ENCODE measurements at places on chromosomes 7 and 10.
A peak's percentile ranks its signal among the peaks of the same experiment; 100 is the strongest.

DNA sequence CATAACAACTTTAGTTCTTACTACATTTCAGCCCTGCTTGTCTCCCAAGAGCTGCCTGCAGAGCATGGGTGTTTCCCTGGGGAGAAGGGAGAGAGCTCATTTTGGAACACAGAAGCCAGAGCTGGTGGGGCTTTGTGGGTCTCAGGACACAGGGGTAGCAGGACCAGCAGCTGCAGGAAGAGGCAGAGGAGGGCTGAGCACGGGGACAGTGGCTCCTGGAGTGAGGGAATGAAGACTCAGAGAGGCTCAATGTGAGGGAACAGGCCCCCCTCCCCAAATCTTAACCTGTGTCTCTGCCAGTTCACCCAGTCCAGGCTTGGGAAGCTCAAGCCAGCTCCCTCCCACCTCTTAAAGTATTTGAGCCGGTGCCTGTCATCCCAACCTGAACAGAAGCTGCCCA is 50.0 kb downstream of the CHST3 start:
- DNase-seq, result no peak

DNA sequence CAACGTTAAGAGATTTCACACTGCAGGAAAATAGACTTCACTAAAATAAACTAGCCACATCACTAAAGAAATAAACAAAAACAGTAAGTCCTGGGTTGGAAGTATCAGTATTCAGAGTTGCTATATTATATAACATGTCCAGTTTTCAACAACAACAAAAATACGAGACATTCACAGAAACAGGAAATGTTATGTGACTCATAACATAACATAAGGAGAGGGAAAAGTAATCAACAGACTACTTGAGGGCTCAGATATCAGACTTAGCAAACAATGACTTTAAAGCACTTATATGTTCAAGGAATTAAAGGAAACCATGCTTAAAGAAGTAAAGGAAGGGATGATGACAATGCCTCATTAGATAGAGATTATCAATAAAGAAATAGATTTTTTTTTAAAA is 73.5 kb upstream of the MKLN1 start:
- no peak for DNase-seq

GRCh38 chr10:75616076-75616475 is 184.7 kb downstream of the LRMDA start:
- DNase-seq, result no peak

DNA sequence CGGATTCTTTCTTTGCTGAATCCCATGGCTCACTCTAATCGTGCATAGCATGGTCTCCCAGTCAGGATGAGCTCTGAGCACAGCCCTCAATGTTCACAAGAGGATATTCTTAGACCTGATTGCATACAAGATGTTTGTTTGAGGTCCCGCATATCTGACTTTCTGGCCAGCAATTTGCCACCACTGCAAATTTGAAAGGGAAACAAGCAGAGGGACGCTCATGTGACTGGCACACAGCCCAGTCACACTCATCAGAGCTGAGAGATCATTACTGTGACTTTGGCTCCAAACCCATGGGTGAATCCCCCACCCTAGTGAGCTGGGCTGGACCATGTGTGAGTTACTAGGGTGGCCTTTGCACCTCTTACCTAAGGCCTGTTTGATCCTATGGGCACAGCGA is 9.9 kb downstream of the TAS2R41 start:
- no peak for DNase-seq

GRCh38 chr10:6231146-6231545 is 28.4 kb downstream of the PFKFB3 start:
- DNase-seq, result no peak

- DNase-seq, result no peak
These were observed 56.0 kb upstream of the CHST15 start for GRCh38 chr10:124149189-124150042.

- no peak for DNase-seq
These were observed 145.7 kb downstream of the RNF216 start for GRCh38 chr7:5635461-5636445.

DNA sequence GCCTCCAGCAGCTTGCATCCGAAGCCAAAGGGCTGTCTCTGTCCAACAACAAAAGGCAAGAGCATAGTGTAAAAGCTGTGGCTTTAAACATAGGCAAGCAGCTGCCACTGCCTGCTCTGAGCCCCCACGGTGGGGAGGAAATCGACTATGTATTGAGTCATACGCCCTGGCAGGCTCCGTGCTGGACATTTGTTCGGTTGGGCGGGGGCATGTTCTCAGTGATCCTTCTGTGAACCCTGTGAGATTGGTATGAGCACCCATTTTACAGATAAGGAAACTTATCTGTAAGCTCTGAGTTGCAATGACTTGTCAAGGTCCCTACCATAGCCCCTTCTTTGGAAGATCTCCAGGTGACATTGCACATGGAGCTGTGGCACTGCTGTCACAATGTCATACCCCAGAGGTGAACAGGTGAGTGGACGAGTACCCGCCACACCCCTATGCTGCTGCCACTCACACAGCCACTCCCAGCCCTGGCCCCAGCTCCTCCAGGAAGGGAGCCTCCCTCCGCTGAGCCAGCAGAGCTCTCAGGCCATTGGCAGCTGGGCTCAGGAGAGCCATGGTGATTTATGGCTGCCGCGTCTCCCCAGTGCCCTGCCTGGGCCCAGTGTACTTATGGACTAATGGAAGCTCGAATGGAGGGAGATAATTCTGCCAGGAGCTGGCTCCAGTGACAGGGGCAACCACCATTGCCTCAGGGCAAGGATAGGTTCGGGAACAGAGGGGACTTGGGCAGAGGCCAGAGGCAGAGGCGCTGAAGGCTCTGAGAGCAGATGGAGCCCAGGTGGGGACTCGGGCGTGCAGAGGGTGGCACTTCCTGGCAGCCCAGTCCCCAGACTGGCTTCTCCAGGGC is 43.7 kb downstream of the UNC5B start:
- DNase-seq, result no peak

DNA sequence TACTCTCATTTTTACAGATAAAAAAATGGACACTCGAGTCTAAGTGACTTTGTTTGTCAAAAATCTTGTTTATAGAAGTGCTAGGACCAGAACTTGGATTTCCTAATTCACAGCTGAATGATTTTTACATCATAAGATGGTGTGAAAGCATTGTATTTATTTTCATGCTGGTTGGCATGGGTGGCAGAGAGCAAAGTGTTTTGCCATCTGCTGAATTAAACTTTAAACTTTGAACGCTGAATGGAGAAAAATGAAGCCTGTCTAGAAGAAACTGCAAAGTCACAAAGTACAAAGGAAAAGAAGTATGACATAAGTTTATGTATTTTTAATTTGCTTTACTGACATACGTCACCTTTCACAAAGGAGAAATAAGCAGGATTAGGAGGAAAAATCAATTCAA is 142.0 kb downstream of the NRBF2 start:
- no peak for DNase-seq

DNA sequence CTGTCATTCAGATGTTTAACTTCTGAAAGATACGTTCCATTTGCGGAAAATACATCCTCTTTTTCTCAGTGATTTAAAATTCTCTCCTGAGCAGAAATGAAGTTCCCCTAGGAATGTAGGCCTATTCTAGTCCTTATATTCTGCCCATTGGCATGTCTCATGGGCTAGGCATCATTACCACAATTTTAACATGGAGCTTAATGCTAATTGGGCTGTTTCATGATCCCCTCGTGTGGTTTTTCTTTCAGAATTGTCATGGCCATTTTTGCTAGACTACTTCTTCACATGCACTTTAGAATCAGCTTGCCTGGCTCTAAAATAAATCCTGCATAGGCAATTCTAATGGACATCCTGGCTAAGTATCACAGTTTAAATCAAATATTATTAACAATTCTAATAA is 1.0 kb downstream of the TMEM176B start:
- DNase-seq, result no peak

GRCh38 chr7:20385126-20385525 is 54.4 kb downstream of the ITGB8 start:
- no peak for DNase-seq

DNA sequence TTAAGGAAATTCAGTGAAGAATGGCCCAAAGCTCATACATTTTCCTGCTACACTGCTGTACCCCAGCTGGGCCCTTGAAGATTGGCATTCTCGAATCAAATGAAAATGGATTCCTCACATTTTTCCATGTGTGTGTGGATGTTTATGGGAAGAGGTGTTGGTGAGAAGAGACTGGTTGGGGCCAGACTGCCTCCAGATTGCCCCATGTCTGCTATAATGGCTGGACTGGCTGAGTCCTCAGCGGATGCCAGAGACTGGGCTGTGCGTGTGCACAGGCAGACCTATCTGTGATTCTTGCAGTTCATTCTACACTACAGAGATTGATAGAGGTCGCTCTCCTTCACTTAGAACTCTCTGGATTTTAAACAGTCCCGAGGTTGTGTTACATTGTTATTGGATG is 183.6 kb upstream of the GDF10 start:
- DNase-seq, result no peak

DNA sequence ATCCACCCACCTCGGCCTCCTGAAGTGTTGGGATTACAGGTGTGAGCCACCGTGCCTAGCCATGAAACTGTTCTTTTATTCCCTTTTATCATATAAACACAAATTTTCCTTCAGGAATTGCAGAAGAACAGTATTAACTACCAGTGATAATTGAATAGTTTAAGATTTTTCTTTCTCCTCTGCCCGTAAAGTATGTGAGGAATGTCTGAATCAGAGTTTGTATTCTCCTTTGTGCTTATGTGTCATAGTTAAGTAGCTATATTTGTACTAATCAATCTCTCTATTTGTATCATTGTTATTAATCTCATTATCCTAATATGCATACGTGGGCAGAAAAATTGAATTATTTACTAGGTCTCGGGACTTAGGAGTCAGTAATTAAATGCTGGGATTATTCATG is 83.6 kb downstream of the ZNF277 start:
- DNase-seq, result peak; percentile 19

DNA sequence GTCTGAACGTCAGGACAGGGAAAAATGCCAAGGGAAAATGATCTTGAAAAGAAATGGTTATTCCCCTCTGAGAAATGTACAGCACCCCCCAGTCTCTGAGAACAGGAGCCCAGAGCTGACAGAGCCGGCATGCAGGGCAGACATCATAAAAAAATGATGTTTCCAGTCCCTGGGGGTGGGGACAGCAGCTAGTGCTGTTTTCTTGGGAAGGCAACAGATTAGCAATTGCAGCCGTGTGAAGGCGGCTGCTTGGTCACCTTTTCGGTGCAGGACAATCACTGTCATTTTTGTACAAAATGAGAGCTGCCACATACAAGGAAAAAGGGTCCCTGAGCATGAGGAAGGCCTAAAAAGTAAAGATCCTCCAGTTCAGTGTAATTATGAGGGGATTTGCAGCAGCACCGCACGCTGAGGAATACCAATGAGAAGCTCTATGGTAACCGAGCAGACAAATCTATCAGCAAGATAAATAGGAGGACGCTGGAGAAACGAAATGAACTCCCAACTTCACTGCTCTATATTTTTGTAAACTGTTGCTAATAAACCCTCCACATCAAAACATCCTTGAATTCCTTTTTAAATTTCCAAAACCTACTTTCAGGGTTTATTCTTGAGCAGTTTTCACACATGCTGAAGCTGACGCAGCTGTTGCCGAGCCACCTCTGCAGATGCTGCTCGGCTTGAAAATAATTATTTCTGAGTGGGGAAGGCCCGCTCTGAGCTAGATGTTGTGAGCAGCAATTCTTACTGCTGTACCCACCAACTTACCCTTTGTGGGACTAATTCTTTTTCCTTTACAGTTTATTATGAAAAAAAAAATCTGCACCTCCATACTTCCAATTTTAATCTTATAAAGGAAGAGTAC is 98.2 kb upstream of the NEBL start:
- no peak for DNase-seq

DNA sequence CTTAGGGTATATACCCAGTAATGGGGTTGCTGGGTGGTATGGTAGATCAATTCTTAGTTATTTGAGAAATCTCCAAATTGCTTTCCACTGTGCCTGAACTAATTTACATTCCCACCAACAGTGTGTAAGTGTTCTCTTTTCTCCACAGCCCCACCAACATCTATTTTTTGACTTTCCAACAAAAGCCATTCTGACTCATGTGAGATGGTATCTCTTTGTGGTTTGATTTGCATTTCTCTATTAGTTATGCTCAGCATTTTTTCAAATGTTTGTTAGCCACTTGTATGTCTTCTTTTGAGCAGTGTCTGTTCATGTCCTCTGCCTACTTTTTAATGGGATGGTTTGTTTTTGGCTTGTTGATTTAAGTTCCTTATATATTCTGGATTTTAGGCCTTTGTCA is 66.4 kb downstream of the MGAM2 start:
- no peak for DNase-seq

DNA sequence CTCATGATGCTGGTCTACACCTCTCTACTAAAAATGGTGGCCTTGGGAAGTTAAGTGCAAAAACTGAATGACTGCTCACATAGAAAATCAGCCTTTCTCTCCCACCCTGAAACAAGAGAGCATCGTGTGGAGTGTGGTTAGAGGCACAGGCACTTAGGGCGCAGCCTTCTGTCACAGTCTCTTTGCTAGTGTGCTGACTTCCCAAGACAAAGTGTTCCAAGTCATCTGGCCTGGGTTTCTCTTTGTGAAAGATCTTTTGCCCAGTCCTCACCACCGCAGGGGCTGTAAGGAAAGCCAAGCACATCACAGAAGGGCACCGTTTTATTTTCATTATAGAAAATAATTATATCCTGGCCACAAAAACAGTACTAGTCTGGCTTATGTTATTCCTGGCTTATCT is 12.5 kb downstream of the STN1 start:
- no peak for DNase-seq

DNA sequence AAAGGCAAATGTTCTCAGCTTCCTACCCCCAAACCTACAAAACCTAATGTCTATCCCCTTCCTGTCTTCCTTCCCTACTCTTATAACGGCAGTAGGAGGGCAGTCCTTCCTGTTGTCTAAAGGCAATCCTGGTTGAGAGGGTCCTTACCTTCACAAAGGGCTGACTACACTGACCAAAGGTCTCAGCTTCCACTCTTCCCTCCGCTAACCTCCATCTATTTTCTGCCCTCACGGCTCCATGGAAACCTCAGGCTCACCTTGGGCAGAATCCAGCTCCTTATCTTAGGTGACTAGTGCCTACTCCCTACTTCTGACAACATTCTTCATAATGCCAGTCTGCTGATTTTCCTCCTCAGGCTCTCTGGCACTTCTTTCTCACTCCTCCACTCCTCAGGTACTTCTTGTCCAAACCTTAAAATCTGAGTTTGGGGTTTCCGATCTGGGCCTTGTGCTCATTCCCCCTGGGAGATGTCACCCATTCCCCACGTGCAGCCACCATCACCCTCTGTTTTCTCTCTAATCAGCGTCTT is 542 bp downstream of the FBXL13 start:
- no peak for DNase-seq

DNA sequence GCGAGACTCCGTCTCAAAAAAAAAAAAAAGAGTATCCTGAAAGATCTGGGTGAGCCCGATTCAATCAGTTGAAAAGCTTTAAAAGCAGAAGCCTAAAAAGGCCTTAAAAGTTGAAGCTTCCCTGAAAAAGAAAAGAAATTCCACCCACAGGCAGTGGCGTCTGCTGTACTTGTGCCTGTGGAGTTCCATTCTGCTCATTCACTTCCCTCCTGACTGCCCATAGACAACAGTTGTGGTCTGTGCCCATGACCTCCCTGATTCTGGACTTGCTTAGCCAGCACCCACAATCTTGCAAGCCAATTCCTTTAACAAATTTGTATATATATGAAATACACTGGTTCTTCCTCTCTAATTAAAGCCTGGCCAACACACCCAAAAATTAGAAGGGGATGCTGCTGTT is 141.7 kb downstream of the DLG5 start:
- peak; percentile 66 for DNase-seq

- peak; percentile 78 for DNase-seq
These were observed 101.0 kb downstream of the LRMDA start for GRCh38 chr10:75532253-75532924.

Data from kidney epithelial cell (primary cell).